ENCODE measurements at places on chromosomes 11 and 22.
A peak's percentile ranks its signal among the peaks of the same experiment; 100 is the strongest.

GRCh38 chr11:81004576-81004975 is 1563.7 kb upstream of the TENM4 start:
- DNase-seq: no peak

GRCh38 chr11:1651411-1651980 is 21.9 kb downstream of the KRTAP5-5 start:
- no peak for DNase-seq

DNA sequence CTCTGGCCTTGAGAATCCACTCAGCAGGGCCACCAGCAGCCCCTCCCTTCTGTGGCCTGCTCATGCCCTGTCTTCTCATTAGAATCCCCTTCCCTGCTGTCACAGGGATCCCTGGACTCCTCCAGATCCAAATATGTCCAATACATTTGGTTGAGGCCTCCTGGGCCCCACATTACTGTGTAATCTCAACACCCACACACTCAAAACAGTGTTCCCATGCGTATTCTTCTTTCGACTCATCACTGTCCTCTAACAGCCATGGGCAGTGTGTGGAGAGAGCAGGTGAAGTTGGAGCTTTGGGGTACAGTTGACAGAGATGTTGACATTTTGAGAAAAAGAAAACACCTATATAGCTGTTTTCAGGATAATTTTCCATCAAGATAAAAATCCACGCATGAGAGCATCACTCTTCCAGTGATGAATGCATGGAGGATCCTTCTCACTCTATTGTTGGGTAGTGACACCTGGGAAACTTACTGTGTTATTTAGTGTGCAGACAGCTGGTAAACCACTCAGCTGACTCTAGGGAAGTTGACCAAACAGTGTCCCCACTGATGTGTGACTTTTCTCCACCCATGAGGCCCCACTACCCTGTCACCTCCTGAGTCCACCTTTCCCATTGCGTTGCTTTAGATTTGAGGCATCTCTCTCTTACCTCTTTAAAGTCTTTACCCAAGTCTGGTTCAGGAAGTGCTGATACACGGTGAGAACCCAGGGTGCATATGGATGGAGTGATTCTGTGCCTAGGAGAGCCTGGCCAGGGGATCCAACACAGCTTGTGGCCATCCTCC is 28.7 kb upstream of the VPREB1 start:
- DNase-seq: no peak

GRCh38 chr11:702462-703461 is 3.3 kb upstream of the EPS8L2 start:
- no peak for DNase-seq

GRCh38 chr11:109902764-109903433 is 190.3 kb upstream of the ZC3H12C start:
- DNase-seq: no peak

- peak; percentile 27 for DNase-seq
These were observed 7.6 kb upstream of the CHKA start for GRCh38 chr11:68128682-68129327.

- DNase-seq: no peak
These were observed 41.6 kb downstream of the WEE1 start for GRCh38 chr11:9615031-9615451.

GRCh38 chr22:43726322-43726721 is 85.8 kb downstream of the EFCAB6 start:
- peak; percentile 17 for DNase-seq

DNA sequence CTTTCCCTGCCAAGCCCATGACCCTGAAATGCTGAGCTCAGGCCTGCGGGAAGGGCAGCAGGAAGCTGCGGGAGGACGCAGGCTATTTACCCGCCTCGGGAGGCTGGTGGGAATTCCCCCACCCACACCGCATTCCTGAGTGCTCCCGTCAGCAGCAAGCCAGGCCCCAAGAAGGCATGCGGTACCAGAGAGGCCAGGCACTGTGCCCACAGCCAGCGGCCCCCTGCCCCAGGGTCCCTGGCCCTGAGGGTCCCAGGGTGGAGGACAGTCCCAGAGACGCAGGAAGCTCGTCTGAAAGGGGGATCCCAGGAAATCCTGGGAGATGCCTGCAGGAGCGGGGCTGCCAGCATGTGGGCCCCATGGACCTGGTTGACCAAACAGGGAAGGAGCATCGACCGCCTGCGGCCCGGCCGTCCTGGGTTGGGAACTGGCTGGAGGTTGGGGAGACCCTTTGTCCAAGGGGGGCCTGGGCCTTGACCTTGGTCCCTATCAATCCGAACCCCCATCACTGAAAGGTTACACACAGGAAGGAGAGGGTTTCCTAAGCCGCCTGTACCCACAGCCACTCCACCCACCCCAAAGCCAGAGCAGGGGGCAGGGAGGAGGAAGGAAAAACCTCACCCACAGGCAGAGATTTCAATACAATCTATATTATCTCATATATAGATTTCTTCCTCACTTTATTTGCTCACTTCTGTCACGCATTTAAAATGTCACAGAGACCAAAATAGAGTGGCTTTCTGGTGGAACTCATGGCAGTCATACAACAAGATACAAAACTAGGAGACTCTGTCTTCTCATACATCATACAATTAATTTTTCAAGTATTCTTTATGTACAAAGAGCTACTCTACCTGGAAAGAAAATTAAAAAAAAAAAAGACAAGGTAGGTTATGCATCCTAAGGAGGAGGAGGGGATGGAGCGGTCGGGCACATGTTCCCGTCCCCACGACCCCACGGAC is 17.1 kb downstream of the MAFF start:
- peak; percentile 76 for DNase-seq

GRCh38 chr22:37103151-37103550 is 6.4 kb downstream of the TMPRSS6 start:
- DNase-seq: no peak

DNA sequence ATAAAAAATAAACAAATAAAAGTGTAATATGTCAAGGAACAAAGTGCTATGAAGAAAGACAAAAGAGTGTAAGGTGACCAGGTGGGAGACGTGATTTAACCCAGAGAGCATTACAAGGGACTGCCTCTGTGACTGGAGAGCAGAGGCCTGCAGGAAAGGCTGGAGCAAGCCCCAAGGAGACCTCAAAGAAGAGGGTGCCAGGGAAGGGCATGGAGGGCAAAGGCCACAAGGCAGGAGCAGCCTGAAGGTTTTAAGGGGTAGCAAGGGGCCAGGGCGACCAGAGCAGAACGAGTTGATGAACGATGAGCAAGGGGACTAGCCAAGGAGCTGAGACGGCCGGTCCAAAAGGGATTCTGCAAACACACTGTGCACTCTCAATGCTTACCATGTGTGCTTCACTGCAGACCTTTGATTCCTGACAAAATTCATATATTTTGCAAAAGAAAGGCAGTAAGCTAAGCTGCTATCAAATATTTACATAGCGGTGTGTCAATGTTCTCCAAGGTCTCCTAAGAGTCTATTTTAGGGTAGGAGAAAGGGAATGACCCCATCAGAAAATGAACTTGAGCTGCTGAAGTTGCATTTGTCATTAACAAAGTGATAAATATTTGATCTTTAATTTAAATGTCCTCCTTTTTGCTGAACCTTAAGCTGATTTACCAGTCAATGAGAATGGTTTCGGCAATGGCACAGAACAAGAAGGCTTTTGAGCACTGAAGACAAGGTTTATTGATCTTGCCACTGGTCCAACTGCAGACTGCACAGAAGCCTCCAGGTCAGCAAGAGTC is 50.5 kb downstream of the SMCO4 start:
- DNase-seq: no peak

DNA sequence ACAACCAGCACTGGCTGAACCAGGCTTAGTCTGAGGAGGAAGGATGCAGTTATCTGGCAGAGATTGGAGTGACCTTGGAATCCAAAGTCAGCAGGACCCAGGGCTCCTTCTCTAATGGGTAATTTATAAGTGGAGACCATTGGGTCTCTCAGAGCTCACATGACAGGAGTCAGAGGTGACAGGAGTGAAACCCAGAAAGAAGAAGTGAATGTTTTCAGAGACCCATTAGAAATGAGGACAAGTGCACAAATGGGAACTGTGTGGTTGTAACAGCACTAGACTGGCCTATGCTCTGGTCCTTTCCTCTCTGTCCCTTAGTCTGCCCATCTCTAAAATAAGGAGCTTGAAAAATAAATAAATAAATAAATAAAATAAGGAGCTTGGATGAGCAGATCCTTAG is 107.4 kb downstream of the SERGEF start:
- no peak for DNase-seq

DNA sequence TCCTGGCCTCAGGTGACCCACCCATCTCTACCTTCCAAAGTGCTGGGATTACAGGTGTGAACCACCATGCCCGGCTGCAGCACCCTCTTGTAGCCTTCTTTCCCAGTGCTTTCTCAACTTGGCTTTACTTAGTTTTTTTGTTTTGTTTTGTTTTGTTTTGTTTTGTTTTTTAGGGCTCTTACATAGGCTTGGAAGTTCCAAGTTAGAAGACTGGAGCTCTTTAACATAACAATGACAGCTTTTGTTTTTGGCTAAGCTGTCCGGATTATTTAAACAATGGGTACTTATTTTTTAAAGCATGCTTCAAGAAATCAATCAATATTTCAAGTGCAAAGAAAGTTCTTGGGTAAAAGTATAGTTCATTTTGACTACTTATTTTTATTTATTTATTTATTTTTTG is 25.9 kb downstream of the KMT2A start:
- DNase-seq: no peak

- no peak for DNase-seq
These were observed 130.5 kb downstream of the MED15 start for GRCh38 chr22:20637750-20638506.

GRCh38 chr11:60932605-60933356 is 8.5 kb downstream of the TMEM132A start:
- DNase-seq: no peak

GRCh38 chr11:118592616-118593367 is 14.6 kb upstream of the PHLDB1 start:
- DNase-seq: no peak

GRCh38 chr11:111944139-111944538 is 7.0 kb downstream of the DIXDC1 start:
- peak; percentile 78 for DNase-seq

DNA sequence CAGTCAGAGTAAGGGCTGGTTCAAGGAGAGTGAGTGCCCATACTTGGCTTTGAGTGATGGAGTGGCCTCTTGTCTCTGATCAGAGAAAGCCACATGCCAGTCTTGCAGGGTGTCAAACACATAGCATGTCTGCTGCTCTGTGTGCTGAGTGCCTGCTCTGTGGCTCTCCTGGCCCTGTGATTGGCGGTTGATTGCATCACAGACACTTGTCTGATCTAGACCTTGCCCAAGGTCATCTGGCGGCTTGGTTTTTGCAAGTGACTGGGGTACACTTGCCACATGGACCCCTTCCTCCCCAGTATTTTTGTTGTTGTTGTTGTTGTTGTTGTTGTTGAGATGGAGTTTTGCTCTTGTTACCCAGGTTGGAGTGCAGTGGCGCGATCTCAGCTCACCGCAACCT is 10.3 kb downstream of the OSBP2 start:
- no peak for DNase-seq

DNA sequence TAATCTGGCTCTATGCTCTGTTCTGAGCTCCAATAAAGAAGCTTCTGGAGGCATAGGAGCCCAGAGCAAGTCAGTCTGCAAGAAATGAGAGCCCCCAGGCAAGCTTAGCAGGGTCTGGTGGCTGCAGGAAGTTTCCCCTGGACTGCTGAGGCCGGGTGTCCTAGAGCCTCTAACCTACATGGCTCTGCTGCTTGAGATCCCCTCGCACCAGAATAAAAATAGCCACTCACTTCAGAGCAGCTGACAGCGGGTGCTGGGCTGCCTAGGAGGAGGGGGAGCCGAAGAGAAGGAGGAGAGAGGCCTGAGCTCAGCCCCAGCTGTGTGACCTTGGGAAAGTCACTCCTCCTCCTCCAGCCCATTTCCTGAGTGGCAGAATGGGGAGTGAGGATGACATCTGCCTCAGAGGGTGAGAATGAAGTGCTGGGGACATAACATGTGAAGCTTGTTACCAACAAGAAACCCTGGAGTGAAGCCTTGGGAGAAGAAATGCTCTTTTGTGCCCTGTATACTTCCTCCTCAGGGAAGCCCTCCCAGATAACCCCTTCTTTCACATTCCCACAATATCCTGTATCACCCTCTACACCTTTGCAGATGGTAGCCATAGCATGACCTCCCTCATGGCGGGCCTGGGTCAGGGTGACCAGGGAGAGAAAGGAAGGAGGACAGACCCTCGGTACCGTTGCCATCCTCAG is 3.6 kb upstream of the INPP5J start:
- no peak for DNase-seq

- peak; percentile 21 for DNase-seq
These were observed 416 bp upstream of the GAB2 start for GRCh38 chr11:78417888-78418583.

- DNase-seq: peak; percentile 44
These were observed 24.1 kb upstream of the LRRC32 start for GRCh38 chr11:76694664-76695063.

- DNase-seq: no peak
These were observed 3.6 kb downstream of the OTOG start for GRCh38 chr11:17550450-17551346.

GRCh38 chr11:103803062-103803461 is 233.4 kb upstream of the DDI1 start:
- no peak for DNase-seq

DNA sequence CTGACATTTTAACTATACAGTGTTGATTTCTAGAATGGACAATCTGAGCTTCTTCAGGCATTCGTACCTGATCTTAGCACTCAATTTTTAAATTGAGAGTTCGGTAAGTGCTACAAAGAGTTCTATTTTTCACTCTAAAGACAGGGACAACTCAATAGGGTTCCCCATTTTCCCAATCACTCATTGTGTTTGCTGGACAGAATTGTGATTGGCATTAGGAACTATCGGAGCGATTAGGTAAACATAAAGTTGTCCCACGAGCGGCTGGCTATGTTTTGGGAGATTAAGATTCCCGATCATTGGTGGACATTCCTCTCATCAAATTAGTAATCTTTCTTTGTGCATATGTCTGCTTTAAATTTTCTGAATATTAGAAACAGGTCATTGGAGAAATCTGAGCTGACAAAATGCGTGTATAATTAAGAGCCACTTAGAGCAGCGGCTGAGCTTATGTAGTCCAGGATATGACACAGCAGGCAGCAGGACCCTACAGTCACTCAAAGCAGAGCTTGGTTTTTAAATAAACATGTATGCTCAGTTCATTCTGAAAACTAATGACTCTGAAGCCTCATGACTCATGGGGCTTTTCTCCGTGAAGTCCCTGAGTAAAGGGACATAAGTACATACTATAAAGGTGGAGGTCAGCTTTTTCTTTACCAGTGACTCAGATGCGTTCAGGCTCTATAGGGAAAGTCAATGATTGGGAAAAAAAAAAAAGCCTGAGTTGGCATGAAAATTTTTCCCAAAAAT is 109.4 kb downstream of the GRIA4 start:
- peak; percentile 5 for DNase-seq

- DNase-seq: no peak
These were observed 37.7 kb downstream of the DSCAML1 start for GRCh38 chr11:117759305-117759704.

DNA sequence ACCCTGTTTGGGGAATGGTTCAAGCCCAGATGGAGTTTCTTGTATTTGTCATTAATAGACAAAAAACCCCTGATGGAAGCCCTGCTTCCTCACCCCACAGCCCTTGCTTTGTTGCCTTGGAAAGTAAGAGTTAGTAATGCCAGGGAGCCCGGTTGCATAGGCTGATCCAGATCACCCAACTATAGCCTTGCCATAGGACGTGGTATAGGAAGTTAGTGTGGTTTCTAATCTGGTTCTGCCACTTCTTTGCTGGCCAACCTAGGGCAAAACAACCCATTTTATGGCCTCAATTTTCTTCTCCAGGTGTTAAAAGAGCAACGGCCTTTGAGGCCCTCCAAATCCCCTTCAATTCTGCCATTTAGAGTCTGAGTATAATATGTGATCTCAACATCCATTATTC is 97.9 kb downstream of the STIM1 start:
- no peak for DNase-seq

All from fibroblast of the conjunctiva (primary cell).